ENCODE measurements at places on chromosomes 1 and 21.

GRCh38 chr1:244802041-244802440 is 33.4 kb upstream of the COX20 start:
- no peak for DNase-seq

DNA sequence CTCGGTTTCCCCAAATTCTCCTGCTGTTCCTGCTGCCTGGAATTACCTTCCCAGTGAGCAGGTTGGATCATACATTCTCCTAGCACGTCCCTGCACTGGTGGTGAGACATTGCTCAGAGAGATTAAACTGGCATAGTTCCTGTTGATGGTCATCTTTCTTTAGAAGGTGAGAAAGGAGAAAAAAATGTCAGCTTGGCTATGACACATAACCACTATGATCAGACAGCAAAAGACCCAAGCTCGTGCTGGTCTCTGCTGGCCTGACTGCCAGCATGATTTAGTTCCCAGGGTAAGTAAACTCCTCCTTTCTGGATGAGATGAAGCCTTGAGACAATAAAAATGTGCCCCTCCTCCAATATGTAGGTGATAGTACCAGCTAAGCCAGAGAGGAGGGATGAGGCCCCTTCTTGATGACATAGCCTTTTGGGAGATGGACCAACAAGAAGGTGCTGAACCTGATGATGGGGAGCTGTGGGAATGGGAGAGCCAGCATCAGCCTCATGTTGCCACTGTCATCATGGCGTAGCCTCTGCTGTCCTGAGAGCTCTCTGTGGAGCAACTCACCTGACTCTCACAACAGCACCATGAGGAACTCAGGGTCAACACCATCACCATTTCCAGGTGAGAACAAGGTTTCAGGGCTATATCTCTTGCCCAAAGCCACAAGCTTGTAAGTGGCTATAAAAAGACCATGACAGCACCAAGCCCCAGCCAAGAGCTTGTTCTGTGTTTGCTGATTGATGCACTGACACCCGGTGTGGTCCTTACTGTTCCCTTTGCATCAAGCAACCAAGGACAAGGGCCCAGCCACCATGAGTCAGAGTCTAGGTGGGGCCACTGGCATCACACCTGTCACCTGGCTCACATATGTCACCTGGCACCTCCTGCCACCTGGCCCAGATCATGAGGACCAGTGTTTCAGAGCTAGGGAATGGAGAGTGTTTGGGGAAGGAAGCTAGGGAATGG is 200.0 kb downstream of the MATN1 start:
- no peak for DNase-seq

DNA sequence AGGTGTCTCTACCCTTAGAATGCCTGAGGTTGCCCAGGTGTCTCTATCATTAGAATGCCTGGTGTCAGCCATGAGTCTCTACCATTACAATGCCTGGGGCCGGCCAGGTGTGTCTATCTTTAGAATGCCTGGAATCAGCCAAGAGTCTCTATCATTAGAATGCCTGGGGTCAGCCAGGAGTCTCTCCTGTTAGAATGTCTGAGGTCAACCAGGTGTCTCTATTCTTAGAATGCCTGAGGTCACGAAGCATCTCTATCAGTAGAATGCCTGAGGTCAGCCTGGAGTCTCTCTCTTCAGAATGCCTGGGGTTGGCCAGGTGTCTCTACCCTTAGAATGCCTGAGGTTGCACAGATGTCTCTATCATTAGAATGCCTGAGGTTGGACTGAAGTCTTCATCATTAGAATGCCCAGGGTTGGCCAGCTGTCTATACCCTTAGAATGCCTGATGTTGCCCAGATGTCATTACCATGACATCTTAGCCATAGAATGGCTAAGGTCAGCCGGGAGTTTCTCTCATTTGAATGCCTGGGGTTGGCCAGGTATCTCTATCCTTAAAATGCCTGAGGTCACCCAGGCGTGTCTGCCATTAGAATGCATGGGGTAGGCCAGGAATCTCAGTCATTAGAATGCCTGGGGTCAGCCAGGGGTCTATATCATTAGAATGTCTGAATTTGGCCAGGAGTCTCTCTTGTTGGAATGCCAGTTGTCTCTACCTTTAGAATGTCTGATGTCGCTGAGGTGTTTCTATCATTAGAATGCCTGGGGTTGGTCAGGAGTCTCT is 44.0 kb downstream of the RNF187 start:
- no peak for DNase-seq

GRCh38 chr1:87292684-87293493 is 35.8 kb upstream of the LMO4 start:
- DNase-seq: peak; percentile 52

DNA sequence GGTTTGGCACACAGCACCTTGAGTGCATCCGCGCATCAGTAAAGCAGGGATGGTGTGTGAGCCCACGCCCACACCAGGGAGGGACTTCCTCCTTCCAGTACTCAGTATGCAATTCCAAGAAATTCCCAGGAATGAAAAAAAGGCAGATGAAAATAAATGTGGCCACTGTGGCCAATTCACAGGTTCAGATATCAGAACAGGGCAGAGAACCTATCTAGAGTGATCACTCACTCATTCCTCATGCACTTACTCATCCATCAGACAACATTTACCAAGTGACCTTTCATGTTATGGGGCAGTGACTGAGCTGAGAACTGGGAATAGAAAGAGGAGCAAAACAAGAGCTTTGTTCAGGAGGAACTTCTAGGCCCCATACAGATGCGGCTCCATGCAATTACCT is 113.7 kb downstream of the ZSCAN20 start:
- no peak for DNase-seq

DNA sequence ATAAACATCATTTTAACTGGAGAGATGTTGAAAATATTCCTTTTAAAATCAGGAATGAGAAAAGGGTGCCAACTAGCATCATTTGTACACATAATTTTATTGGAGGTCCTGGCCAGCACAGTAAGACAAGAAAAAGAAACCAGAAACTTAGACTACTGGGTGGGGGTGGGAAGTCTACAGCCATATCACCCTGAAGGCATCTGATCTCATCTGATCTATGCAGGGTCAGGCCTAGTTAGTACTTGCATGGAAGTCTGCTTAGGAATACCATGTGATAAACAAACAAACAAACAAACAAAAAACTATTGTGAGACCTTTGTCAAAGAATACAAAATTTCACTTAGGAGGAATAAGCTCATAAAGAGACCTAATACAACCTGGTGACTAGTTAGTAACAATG is 54.2 kb downstream of the EIF2B3 start:
- no peak for DNase-seq

DNA sequence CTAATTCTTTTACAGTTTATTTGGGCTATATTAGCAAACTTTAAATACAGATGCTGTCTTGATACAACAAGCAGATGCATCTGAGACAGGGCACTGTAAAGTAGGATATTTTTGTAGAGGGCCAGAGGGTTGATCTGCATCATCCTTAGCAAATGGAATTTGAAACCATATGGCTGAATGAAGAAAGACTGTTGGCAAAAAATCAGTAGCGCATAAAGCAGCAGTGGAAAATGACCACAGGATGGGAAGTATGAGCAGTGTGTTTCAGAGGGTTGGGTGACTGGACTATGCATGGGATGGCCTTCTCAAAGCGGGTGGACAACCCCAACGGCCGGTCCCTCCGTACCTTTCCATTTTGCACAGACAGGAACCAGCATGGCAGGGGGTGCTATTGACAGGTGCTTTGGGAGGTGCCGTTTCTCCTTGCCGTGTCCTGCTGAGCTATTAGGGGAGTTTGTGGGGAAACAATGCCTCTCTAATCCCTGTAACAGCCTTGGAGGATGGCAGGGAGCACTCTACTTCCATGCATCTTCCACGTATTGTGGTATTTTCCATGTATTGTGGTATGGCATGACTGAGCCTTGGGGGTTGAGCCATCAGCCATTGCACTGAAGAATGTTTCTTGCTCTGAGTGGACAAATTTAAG is 5.9 kb downstream of the LRRC8B start:
- DNase-seq: no peak
